Astrocyte of the hippocampus (primary cell): ENCODE measurements at places on chromosomes 3 and 15.

- no peak for DNase-seq
Observed at GRCh38 chr3:39882111-39882510, 72.7 kb downstream of the MYRIP start.

DNA sequence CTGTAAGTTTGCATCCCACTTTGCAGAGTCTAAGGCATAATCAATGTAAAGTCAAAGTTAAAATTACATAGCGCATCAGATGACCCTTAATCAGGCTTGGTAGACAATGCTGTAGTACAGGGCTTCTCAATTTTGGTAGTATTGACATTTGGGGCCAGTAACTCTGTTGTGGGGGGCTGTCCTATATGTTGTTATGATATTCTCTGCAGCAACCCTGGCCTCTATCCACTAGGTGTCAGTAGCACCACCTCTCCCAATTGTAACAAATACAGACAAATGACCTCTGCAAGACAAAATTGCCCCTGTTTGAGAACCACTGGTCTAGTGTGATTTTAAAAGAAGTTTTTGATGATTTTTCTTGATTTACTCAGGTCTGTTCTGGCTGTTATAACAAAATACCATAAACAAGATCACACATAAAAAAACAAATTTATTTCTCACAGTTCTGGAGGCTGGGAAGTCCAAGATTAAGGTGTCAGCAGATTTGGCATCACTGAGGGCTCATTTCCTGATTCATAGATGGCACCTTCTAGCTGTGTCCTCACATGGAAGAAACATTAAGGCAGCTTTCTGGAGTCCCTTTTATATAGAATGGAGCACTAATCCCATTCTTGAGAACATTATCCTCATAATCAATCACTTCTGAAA lies 37.6 kb upstream of the SLC9A9 start:
- peak; percentile 34 for DNase-seq

- DNase-seq = no peak
Observed at GRCh38 chr3:69246612-69247011, 124.2 kb upstream of the LMOD3 start.

GRCh38 chr3:168865022-168865551 lies 769.4 kb upstream of the GOLIM4 start:
- DNase-seq = peak; percentile 65

GRCh38 chr3:125163739-125164601 lies 48.6 kb downstream of the SLC12A8 start:
- peak; percentile 34 for DNase-seq

GRCh38 chr3:132569153-132569552 lies 27.9 kb upstream of the ACKR4 start:
- DNase-seq = no peak

GRCh38 chr15:73334086-73334485 lies 34.7 kb downstream of the HCN4 start:
- no peak for DNase-seq

DNA sequence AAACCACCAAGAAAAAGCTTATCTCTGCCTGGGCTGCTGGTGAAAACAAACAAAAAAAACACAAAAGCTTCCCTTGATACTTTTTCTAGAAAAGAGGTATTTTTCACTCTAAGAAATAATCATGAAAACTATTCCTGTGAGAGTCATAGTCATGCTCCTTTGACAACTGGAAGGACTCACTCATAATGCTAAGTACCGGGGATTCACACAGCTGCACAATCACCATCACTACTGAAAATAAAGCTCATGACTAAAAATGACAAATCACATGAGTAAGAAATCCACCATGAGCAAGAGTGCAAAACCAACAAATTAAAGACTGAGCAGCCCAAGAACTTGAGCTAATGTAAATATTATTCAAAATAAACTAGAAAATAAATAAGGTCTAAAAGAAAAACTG lies 10.6 kb upstream of the POU1F1 start:
- DNase-seq = peak; percentile 6

- DNase-seq = peak; percentile 54
Observed at GRCh38 chr3:137121704-137122314, 164.0 kb downstream of the IL20RB start.

GRCh38 chr3:177595530-177596188 lies 398.4 kb upstream of the TBL1XR1 start:
- no peak for DNase-seq

GRCh38 chr15:96330450-96331143 lies at the start of gene NR2F2:
Gene NR2F2, plus strand, starts transcription at chr15:96330700. Its CDS starts 1,406 bp downstream, at chr15:96332106.
- peak; percentile 99 for DNase-seq

DNA sequence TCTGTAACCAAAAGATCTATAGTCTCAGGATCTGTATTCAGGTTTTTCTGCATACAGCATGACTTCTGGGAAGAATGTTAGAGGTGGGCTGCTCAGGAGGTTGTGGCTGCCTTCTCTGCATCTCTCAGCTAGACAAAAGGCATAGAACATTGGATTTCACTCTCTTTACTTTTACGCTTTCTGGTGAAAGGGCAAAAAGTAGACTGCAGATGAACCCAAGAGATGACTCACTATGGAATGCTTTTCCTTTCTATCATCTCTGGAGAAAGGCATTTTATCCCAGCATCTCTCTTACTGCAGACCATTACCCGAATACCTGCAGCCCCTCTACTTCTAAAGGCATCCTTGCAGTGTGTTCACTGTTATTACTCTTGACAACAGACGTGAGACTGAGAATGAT lies 222.2 kb downstream of the WNT5A start:
- no peak for DNase-seq

- DNase-seq = no peak
Observed at GRCh38 chr3:98057631-98058030, 22.5 kb upstream of the GABRR3 start.

DNA sequence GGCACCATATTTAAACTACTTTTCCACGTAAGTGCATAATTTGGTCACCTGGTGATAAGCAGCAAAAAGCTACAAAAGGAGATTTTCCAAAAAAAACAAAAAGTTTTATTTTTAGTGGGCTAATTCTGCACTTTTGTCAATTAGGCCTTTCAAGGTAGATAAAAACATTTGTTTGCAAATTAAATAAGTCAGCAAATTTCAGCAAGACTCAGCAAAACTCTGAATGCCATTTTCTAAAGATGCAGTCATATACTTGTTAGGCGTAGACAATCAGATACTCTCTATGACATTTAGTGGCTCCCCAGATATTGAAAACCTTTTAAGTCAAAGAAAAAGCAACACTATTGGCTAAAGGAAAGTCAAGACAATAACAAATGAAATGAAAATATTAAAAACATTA lies 400.2 kb upstream of the GOLIM4 start:
- no peak for DNase-seq

DNA sequence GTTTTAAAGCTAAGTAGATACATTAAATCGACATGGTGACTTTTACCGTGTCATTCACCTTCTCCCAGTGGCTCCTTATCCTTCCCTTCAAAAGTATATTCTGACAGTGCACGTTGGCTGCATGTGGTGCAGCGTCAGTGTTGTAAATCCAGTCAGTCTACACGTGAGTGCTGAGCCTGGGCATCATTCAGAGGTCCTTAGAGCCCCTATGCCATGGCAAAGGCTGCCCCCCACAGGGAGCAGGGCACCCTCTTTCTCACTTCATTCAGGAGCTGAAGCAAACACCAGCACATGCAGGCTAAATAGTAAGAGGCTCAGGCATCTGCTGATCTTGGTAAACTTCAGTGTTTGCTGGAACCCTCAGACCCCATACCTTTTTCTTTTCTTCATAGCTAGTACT lies 43.3 kb downstream of the RASGRP1 start:
- no peak for DNase-seq

GRCh38 chr15:61835029-61835428 lies 225.2 kb downstream of the VPS13C start:
- no peak for DNase-seq
